ENCODE measurements at places on chromosomes 4 and X. TPM values are rescaled to one million over a fixed set of nuclear protein-coding genes. Genes with fewer than 3 reads are reported as not detected.

Gene WAS
- 9.1 TPM for total RNA-seq

Gene CTAG1A
- not detected for total RNA-seq

DNA sequence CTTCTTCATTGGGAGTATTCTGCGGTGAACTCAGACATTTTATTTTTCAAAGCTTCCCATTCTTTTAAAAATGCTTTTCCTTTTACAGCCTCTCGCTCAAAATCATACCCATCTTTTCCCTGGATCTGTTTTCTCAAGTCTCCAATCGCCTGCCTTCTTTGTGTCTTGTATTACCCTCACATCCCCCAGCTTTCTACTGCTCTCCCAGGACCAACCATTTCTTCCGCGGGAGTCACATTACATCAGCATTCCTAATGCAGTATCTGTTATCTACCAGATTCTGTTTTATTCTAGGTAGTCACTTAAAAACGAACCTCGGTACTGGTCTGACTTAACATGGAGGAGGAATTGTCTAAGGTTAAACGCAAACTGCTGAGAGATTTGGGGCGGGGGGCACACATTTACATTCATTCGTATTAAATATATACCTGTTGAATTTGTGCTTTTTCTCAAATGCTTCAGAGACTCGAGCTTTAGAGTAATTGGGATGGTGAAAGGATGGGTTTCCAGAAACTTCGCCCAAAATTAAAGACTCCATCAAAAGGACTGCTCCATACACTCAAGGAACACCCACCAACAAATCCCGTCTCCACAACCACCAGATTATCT, 493 bp upstream of the UCHL1 start:
- DNase-seq, result no peak
- peak overlapping the region; percentile 77 for H3K4me3 ChIP-seq
- H3K36me3 ChIP-seq, result no peaks in the 10 kb centered on the region
- no peaks in the 10 kb centered on the region for H3K27me3 ChIP-seq

GRCh38 chr4:148275266-148275665, 166.9 kb downstream of the NR3C2 start:
- H3K4me3 ChIP-seq, result no peak overlapping the region
- no peaks in the 10 kb centered on the region for H3K36me3 ChIP-seq
- H3K27me3 ChIP-seq, result no peaks in the 10 kb centered on the region
- DNase-seq, result no peak

Gene BGN
- total RNA-seq, result 1,907 TPM

- peaks cover 7% of the 10 kb centered on the region for H3K36me3 ChIP-seq
- H3K4me1 ChIP-seq, result no peaks in the 10 kb centered on the region
- no peaks in the 10 kb centered on the region for H3K27me3 ChIP-seq
- no peak for DNase-seq
- H3K4me3 ChIP-seq, result no peak overlapping the region
These were observed 31.1 kb downstream of the CEP44 start for GRCh38 chr4:174314770-174315169.

DNA sequence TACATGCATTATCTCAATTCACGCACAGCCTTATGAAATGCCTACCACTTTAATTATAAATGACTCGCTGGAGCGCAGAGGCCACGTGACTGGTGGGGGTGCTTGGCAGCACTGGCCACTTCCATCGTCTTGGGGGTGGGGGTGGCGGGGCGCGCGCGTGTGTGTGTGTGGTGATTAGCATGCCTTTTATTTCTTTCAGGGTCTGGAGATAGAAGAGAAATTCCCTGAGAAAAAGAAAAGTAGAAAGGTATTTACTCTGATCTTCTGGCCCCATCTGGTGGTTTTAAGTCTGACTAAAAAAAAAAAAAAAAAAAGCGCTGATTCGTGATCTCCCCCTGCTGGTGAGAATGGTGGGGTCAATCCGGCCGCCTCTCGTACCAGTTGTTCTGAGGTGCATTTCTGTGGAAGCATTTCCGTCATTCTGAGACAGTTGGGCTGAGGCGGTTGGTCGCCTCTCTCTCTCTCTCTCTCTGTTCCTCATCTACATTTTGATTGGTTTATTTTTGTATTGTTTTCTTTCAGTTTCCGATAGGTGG, at the start of gene CCNB3:
TSS of gene CCNB3 (plus strand) at position 402 of the 536 bp plus-strand sequence. CDS start 80,399 bp downstream, outside the sequence.
- H3K27me3 ChIP-seq, result no peaks in the 10 kb centered on the region
- no peaks in the 10 kb centered on the region for H3K36me3 ChIP-seq
- H3K4me3 ChIP-seq, result peak within 1 kb of the TSS; percentile 66
- no peaks in the 10 kb centered on the region for H3K4me1 ChIP-seq

Gene PCDH18
- total RNA-seq, result 31.0 TPM

Gene FRG2
- not detected for total RNA-seq

Gene SPANXN3
- total RNA-seq, result not detected

GRCh38 chrX:51956441-51956840, 63.0 kb downstream of the MAGED1 start:
- H3K4me3 ChIP-seq, result no peak overlapping the region
- no peaks in the 10 kb centered on the region for H3K4me1 ChIP-seq
- no peaks in the 10 kb centered on the region for H3K36me3 ChIP-seq
- DNase-seq, result no peak
- no peak overlapping the region for H3K27ac ChIP-seq

- DNase-seq, result no peak
- H3K36me3 ChIP-seq, result no peaks in the 10 kb centered on the region
- no peak overlapping the region for H3K27ac ChIP-seq
These were observed 11.8 kb downstream of the NUDT11 start for GRCh38 chrX:51484616-51485015.

- no peak for DNase-seq
- H3K4me1 ChIP-seq, result peaks cover 12% of the 10 kb centered on the region
- H3K27me3 ChIP-seq, result no peaks in the 10 kb centered on the region
These were observed 144.6 kb upstream of the ARHGEF9 start for GRCh38 chrX:63929608-63930007.

- no peak overlapping the region for H3K4me3 ChIP-seq
- peak overlapping the region; percentile 29 for H3K27ac ChIP-seq
- DNase-seq, result peak; percentile 21
- H3K4me1 ChIP-seq, result no peaks in the 10 kb centered on the region
- no peaks in the 10 kb centered on the region for H3K36me3 ChIP-seq
- no peaks in the 10 kb centered on the region for H3K27me3 ChIP-seq
These were observed 329.7 kb downstream of the UNC5C start for GRCh38 chr4:95219109-95219508.

Gene SMIM31
- not detected for total RNA-seq

DNA sequence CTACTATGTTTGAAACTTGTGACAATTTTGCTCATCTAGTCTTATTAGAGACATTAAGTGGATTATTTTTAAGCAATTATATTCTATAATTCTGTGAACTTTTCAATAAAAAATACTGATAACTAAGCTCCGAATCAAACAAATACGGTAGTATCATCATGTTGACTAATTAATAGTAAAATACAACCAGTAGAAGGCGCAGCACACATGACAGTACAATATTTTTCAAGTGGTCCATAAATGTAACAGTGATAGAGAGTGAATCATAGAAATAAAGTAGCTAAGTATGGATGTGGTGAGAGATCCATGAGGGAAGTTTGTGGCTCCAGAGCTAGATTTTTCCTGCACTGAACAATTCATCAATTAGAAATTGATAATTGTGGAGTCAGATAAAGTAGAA, 666.2 kb downstream of the KCTD8 start:
- H3K27ac ChIP-seq, result no peak overlapping the region
- H3K27me3 ChIP-seq, result no peaks in the 10 kb centered on the region
- no peak for DNase-seq
- no peaks in the 10 kb centered on the region for H3K4me1 ChIP-seq

Gene MAGEH1
- 66.5 TPM for total RNA-seq

Gene USP27X
- total RNA-seq, result 2.6 TPM

DNA sequence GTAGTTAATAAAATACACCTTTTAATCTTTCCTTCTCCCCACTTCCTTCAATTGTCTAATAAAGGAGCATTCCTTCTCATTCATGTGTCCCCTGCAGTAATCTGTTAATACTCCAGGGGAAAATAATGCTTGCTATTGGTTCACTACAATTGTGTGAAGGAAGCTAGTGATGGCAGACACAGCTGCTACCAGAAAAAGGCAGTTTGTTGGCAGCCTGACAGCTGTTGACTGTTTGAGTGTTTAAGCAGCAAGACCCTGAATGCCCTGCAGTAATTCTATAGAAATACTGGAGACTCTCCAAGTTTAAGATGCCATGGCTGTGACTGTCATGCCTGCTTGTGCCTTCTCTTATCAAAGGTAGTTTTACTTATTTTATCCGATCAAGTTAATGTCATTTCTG, 359.5 kb downstream of the C4orf33 start:
- no peaks in the 10 kb centered on the region for H3K36me3 ChIP-seq
- DNase-seq, result no peak
- H3K4me3 ChIP-seq, result no peak overlapping the region
- H3K4me1 ChIP-seq, result no peaks in the 10 kb centered on the region
- no peaks in the 10 kb centered on the region for H3K27me3 ChIP-seq
- no peak overlapping the region for H3K27ac ChIP-seq

DNA sequence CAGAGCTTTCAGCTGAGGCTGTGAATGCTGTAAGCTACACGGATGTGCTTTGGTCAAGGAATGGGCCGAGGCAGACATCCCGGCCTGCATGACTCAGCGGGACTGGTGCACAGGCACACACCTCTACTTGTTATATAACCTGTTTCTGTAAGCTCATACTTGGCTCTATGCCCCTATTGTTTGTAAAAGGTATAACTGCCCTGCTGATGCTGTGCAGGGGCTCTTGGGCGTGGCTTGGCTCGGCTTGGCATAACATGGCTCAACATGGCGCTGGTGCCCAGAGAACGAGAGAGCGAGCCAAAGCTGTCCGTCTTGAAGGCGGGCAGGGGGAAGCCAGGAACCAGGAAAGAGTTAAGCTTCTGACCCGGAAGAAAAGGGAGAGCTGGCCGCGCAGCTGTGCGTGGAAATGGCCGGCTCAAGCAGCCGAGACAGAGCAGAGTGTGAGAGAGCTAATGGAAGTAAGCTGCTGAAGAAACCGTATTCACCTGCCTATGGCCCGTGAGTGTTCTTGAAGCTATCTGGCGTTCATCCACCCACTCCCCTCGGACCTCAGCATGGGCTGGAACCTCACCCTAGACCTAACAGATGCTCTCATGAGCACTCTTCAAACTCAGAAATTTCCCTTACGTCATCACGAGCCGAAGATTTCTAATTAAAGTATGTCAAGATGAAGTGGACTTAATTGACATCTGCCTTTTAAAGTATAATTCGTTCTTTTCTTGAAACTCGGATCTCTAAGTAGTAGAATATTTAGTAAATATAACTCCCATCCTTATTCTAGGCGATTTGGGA, 286.3 kb upstream of the AGA start:
- no peaks in the 10 kb centered on the region for H3K27me3 ChIP-seq
- no peak overlapping the region for H3K4me3 ChIP-seq
